Renal cortical epithelial cell (primary cell): ENCODE measurements at places on chromosomes 4 and X.

GRCh38 chr4:37999000-37999716 lies 39.0 kb downstream of the PTTG2 start:
- DNase-seq: no peak

GRCh38 chr4:147309434-147309833 lies 171.5 kb upstream of the EDNRA start:
- DNase-seq: no peak

GRCh38 chrX:118526149-118526548 lies 30.5 kb downstream of the DOCK11 start:
- DNase-seq: no peak

GRCh38 chr4:15197005-15197404 lies 194.7 kb downstream of the CPEB2 start:
- peak; percentile 46 for DNase-seq

- DNase-seq: peak; percentile 9
Observed at GRCh38 chr4:161222889-161223288, 940.9 kb downstream of the FSTL5 start.

DNA sequence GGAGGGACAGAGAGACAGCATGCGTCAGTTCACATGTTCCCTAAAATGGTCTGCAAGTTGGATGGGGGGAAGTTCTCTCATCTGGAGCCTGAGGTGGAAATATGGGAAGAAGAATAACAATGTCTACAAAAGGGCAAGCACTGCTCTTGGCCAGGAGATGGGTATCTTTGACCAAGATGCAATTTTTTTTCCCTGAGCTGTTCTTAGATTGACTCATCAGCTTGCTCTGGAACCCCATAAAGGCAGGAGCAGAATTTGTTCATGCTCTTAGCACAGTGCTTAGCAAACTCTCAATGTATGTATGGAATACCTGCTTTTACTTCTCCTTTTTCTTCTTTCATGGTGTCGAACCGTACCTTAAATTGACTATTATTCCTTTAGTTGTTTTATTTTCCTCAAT lies 90.5 kb upstream of the ZNF827 start:
- DNase-seq: peak; percentile 25

- peak; percentile 54 for DNase-seq
Observed at GRCh38 chr4:16027626-16028025, 56.2 kb downstream of the PROM1 start.

DNA sequence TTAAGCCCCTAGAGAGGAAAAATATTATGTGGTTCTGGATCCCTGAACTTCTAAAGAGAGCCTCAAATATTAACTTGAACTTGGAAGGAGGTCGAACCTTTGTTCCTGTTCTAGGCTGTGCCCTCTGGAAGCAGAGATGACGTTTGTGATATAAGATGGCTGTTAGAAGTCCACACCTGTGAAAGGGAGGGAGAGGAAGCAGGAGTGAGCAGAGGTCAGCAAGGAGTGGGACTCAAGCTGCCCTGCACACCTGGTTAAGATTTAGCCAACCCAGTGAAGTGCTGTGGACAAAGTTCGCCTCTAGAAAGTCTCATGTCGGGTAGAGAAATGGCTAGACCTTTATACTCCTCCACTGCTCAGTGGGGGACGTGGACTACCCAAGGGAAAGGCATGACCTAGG lies 566.2 kb downstream of the MID1IP1 start:
- DNase-seq: no peak

GRCh38 chr4:34733185-34733941 lies 1511.0 kb downstream of the ARAP2 start:
- peak; percentile 1 for DNase-seq

- DNase-seq: no peak
Observed at GRCh38 chr4:168164915-168165548, 72.7 kb downstream of the ANXA10 start.

GRCh38 chr4:26804925-26805324 lies 55.7 kb upstream of the STIM2 start:
- no peak for DNase-seq

DNA sequence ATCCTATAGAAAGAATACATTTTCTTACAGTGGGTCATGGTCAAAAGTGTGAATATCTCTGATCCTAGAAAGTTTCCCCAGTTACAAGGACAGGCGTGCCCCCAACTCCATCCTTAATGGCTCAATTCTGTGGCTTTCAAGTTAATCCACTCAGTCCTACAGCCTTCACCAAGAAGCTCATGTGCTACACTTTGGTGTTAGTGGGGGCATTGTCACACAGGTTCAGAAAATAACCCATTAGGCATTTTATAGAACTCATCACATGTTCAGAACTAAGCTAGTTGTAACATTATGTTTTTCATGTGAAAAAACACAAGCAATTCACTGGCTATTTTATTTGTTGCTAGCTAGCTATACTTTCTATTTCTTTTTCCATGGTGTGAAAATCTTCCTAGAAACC lies 20.4 kb downstream of the NFKB1 start:
- no peak for DNase-seq
